Cerebellum (tissue), 4 donors: ENCODE measurements at places on chromosomes 16 and 17.

DNA sequence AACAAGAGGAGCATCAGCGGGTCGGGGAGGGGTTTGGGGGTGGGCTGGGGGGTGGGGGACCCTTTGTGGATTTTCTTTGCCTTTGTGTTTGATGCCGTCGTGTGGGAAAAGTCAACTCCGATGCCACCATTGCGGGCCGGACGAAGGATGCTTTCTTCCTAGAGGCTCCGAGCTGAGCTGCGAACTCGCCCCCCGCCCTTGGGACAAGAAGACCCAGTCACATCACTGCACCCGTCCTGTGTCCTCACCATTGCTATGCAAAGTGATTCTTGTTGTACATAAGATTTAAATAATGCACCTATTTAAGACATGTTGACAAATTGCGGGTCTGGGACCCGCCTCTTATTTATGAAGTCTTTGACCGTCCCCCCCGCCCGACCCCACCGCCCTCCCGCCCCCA is 69.0 kb upstream of the PLCG2 start:
- no peak for DNase-seq

DNA sequence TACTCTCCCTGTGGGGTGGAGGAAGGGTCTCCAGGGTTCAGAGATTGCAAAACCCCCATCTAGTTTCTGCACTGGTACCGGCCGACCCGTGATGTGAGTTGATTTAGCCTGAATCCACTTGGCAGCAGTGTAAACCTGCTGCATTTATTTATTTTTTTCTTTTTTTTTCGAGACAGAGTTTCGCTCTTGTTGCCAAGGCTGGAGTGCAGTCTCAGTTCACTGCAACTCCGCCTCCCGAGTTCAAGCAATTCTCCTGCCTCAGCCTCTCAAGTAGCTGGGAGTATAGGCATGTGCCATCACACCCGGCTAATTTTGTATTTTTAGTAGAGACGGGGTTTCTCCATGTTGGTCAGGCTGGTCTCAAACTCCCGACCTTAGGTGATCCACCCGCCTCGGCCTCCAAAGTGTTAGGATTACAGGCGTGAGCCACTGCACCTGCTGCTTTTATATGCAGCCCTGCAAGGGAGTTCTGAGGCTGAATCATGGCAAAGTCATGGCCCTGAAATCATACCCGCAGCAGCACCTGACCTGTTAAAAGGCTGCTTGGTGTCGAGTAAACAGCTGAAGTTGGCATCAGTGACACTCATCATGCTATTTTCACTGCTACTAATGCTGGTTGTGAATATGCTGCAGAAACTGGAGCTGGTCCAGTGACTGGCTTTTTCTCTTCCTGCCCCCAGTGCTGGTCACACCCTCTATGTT is 21.4 kb downstream of the DEXI start:
- DNase-seq: no peak

- DNase-seq: no peak
These were observed 412.2 kb upstream of the EEF2KMT start for GRCh38 chr16:5509794-5510193.

DNA sequence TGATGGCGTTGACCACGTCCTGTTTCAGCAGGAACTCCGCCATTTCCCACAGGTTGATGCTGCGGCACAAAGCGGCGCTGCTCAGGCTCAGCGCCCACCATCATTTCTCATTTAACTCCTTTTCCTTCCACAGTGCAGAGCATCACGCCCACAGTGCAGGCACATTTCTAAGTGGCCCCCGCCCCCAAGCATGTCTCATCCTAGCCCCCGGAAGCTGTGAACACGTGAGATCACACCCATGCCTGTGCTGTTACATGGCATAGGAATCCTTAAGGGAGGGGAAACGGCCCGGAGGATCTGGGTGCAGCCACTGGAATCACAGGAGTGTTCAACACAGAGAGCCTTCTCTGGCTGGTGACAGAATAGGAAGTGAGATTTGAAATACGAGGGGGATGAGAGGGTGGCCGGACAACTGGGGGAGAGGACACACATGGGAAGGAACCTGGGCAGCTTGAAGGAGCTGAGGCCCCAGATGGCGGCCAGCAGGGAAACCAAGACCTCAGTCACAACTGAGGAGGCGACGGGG is 4.7 kb downstream of the NAGPA start:
- no peak for DNase-seq

GRCh38 chr16:51638339-51639135 is 487.5 kb upstream of the SALL1 start:
- DNase-seq: no peak

GRCh38 chr16:57044931-57045693 is 47.3 kb upstream of the CPNE2 start:
- DNase-seq: no peak

DNA sequence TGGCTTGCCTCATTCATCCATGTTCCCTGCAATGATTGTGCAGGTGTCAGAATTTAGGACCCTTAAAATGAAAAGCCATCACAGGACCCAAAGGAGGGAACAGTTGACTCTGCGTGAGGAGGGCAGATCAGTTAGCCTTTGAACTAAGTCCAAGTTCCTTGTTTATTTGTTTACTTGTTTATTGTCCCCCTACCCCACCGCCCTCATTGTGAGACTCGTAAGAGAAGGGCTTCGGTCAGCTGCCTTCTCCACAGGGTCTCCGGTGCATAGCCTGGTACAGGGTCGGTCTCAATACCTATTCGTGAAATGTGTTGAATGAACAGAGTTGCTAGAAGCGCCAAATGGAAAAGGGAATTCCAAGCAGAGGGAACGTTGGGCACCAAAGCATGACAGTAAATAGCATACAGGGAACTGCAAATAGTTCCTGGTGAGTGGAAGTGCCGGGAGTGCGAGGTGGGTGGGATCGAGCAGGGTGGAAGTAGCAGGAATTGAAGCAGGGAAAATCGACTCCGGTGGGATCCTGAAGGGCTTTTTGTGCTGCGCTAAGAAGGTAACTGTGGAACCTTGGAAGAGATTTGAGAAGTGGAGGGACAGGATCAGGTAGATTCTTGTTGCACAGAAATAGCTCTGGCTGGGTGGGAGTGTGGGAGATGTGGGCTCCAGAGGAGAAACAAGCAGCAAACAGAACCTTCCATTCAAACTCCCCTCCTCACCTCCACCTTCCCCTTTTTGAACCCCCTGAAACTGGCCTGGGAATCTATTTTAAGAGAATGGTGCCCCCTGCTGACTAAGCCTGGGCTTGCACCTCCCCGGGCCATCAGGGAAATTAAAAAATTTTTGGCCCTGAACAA is 12.7 kb downstream of the SLC35B1 start:
- peak; percentile 72 for DNase-seq
